ENCODE measurements at places on chromosomes 13 and 19. TPM values are rescaled to one million over a fixed set of nuclear protein-coding genes. Genes with fewer than 3 reads are reported as not detected.

IZUMO2 gene
- total RNA-seq: not detected

SYMPK gene
- 38.3 TPM for total RNA-seq

LRRC63 gene
- not detected for total RNA-seq

ZNF253 gene
- 3.4 TPM for total RNA-seq

POU2F2 gene
- total RNA-seq: 0.40 TPM

SYDE1 gene
- total RNA-seq: 14.0 TPM

FXYD1 gene
- total RNA-seq: not detected

ADPRHL1 gene
- total RNA-seq: 0.40 TPM

ACER1 gene
- not detected for total RNA-seq

MEIOSIN gene
- not detected for total RNA-seq

PDCD2L gene
- total RNA-seq: 20.4 TPM

C13orf46 gene
- total RNA-seq: 0.22 TPM

USP12 gene
- 64.8 TPM for total RNA-seq

TPTE2 gene
- total RNA-seq: not detected

SH2D3A gene
- total RNA-seq: not detected

OR2Z1 gene
- total RNA-seq: not detected

APOC4 gene
- not detected for total RNA-seq

ZSCAN5A gene
- total RNA-seq: 9.8 TPM

ATP4B gene
- total RNA-seq: not detected
